ENCODE measurements at places on chromosomes 5 and 9. TPM values are rescaled to one million over a fixed set of nuclear protein-coding genes. Genes with fewer than 3 reads are reported as not detected.
A peak's percentile ranks its signal among the peaks of the same experiment; 100 is the strongest.

DNA sequence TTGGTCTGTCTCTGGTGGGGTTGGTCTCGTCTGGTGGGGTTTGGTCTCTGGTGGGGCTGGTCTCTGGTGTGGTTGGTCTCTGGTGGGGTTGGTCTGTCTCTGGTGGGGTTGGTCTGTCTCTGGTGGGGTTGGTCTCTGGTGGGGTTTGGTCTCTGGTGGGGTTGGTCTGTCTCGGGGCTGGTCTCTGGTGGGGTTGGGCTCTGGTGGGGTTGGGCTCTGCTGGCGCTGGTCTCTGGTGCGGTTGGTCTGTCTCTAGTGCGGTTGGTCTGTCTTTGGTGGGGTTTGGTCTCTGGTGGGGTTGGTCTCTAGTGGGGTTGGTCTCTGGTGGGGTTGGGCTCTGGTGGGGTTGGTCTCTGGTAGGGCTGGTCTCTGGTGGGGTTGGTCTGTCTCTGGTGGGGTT lies 16.3 kb upstream of the CD74 start:
- no peak overlapping the region for H3K27ac ChIP-seq
- no peaks in the 10 kb centered on the region for H3K36me3 ChIP-seq
- H3K4me1 ChIP-seq: no peaks in the 10 kb centered on the region
- no peak for DNase-seq

- H3K4me3 ChIP-seq: no peak overlapping the region
- no peaks in the 10 kb centered on the region for H3K27me3 ChIP-seq
- H3K27ac ChIP-seq: no peak overlapping the region
Observed at GRCh38 chr5:108588323-108588722, 159.4 kb upstream of the FER start.

GRCh38 chr5:28473531-28474107 lies 1435.2 kb upstream of the CDH9 start:
- H3K27ac ChIP-seq: no peak overlapping the region
- DNase-seq: peak; percentile 67
- H3K4me3 ChIP-seq: no peak overlapping the region
- no peaks in the 10 kb centered on the region for H3K27me3 ChIP-seq
- H3K4me1 ChIP-seq: no peaks in the 10 kb centered on the region

DNA sequence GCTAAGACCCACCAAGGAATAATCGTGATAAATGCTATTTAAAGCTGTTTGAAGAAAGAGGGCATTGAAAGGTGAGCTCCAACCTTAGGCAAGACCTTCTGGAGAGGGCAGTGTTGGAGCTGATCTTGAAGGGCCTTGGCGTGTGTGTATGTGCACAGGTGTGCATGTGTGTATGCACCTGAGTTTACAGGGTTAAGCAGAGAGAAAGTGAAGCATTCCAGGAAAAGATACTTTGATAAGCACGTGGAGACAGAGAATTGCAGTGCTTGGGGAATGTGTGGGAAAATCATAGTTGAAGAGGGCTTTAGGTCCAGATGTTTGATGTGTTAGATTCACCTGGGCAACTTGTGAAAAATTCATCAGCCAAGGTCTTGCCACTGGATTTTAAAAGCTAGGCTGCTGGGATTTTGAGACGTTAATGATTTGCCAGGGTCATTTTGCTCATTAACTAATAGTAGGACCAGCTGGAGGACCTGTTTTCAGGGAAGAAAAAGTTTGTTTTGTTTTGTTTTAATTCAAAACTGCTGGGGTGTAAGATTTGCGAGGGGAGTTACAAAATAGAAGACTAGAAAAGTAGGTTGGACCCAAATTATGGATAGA lies 78.3 kb upstream of the ANKRD55 start:
- 0 out of 2 replicates have a peak, but pooled peaks cover 3% of the 10 kb centered on the region for H3K36me3 ChIP-seq
- H3K4me3 ChIP-seq: no peak overlapping the region
- no peak for DNase-seq
- no peaks in the 10 kb centered on the region for H3K27me3 ChIP-seq

- H3K27me3 ChIP-seq: no peaks in the 10 kb centered on the region
- no peak overlapping the region for H3K4me3 ChIP-seq
- no peaks in the 10 kb centered on the region for H3K36me3 ChIP-seq
Observed at GRCh38 chr9:68898781-68899439, 115.0 kb downstream of the PRKACG start.

GRCh38 chr9:136052991-136053756 lies 41.9 kb downstream of the NACC2 start:
- no peaks in the 10 kb centered on the region for H3K27me3 ChIP-seq
- peaks cover 34% of the 10 kb centered on the region for H3K4me1 ChIP-seq
- H3K36me3 ChIP-seq: no peaks in the 10 kb centered on the region
- peak; percentile 45 for DNase-seq
- H3K27ac ChIP-seq: 0 out of 2 replicates have a peak overlapping the region, but pooled peaks have one; percentile 63

GRCh38 chr5:116675626-116675910 lies 100.9 kb upstream of the SEMA6A start:
- no peak overlapping the region for H3K27ac ChIP-seq
- no peak overlapping the region for H3K4me3 ChIP-seq
- H3K27me3 ChIP-seq: no peaks in the 10 kb centered on the region
- no peak for DNase-seq
- no peaks in the 10 kb centered on the region for H3K4me1 ChIP-seq
- H3K36me3 ChIP-seq: no peaks in the 10 kb centered on the region

DNA sequence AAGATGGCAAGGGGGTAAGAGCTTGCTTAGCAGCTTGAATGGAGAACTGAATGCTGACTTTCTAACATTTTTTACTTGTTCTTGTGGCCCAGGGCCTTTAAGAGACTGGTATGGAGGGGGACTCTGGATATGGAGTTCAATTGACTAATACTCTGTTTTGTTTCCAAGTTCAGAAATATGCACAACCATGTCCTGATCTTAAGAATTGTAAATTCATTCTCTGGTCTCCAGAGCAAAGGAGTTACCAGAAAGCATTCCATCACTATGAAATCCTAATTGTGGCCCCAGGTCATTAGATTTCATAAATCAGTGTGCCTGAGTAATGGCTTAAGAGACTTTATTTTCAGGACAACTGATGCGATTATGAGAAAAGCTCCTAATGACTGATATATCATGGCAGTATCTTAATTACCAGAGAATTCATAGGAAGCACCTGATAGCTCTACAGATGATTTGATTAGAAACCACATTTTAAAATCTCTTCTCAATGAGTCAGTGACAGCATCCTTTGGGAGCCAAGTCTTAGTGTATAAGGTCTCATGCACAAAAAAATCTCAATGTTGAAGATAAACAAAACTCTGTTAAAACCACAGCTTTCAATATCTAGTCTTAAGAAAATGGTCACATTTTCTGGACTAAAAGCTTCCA lies 613.6 kb upstream of the KLF4 start:
- no peak overlapping the region for H3K27ac ChIP-seq
- H3K4me1 ChIP-seq: 0 out of 2 replicates have a peak, but pooled peaks cover 1% of the 10 kb centered on the region
- no peaks in the 10 kb centered on the region for H3K36me3 ChIP-seq
- no peak overlapping the region for H3K4me3 ChIP-seq

DNA sequence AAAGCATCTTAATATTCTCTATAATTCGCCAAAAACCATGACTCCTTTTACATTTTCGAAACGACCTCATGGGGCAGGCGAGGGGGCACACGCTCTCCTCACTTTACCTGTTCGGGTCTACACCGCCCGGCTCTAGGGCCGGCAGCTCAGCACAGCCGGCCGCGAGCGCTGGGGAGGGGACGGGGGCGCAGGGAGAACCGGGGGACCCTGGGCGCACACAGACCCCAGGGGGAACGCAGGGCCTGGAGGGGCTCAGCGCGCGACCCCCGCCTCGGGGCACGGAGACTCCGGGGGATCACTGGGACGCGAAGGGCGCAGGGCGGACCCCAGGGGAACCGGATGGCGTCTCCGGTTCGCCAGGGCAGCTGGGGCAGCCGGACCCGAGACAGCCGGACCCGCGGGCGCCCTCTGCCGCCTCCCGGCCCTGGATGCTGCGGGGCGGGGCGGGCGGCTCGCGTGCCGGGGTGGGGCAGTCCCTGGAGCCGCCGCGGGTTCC lies at the start of gene AHRR:
Gene AHRR (plus strand): TSS at position 485 of the 496 bp plus-strand sequence. CDS start 22,189 bp downstream, outside the sequence.
- no peaks in the 10 kb centered on the region for H3K36me3 ChIP-seq
- H3K4me3 ChIP-seq: peak within 1 kb of the TSS; percentile 75
- DNase-seq: peak; percentile 80
- no peak within 1 kb of the TSS for H3K27ac ChIP-seq

DNA sequence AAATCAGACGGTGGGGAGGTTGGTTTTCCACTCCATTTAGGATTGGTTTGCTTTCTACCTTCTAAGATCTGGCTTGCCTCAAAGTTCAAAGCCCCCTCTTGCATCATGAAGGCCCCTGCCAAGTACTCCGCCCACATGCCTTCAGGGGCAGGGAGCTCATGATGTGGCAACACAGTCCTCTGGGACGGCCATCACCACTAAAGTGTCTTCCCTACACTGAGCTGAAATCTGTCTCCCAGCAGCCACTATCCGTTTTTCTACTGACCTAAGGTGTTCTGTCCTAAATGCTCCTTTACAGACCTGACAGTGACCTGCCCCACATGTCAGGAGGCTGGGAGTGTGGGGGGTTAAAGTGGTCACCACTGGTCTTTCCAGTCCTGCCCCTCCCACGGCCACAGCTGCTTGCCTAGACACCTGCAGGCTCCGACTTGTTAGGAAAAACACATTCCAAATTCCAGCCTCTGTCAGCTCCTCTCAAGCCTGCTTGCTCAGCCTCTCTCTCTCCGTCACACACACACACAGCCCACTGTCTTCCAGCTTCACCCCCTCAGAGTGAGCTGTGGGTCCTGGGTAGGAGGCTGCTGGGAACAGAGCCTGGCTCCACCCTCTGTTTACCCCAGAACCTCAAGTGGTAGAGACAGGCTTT lies 44.9 kb downstream of the SHB start:
- no peaks in the 10 kb centered on the region for H3K27me3 ChIP-seq
- peaks cover 70% of the 10 kb centered on the region for H3K4me1 ChIP-seq
- H3K36me3 ChIP-seq: no peaks in the 10 kb centered on the region
- peak; percentile 62 for DNase-seq

GRCh38 chr9:14903040-14903439 lies 7.2 kb downstream of the FREM1 start:
- H3K4me3 ChIP-seq: no peak overlapping the region
- H3K27me3 ChIP-seq: no peaks in the 10 kb centered on the region
- DNase-seq: no peak
- H3K27ac ChIP-seq: no peak overlapping the region

GRCh38 chr9:88814577-88814976 lies 176.7 kb upstream of the S1PR3 start:
- H3K4me3 ChIP-seq: no peak overlapping the region
- H3K27ac ChIP-seq: no peak overlapping the region
- peaks cover 19% of the 10 kb centered on the region for H3K4me1 ChIP-seq
- DNase-seq: no peak
- no peaks in the 10 kb centered on the region for H3K27me3 ChIP-seq

GRCh38 chr9:89891221-89891590 lies 286.4 kb downstream of the GADD45G start:
- H3K27me3 ChIP-seq: no peaks in the 10 kb centered on the region
- H3K36me3 ChIP-seq: no peaks in the 10 kb centered on the region
- no peaks in the 10 kb centered on the region for H3K4me1 ChIP-seq
- H3K27ac ChIP-seq: no peak overlapping the region
- DNase-seq: no peak

- peaks cover 7% of the 10 kb centered on the region for H3K4me1 ChIP-seq
- H3K36me3 ChIP-seq: no peaks in the 10 kb centered on the region
- no peak overlapping the region for H3K27ac ChIP-seq
- DNase-seq: no peak
- no peak overlapping the region for H3K4me3 ChIP-seq
Observed at GRCh38 chr5:93294199-93294598, 286.8 kb downstream of the NR2F1-AS1 start.

- H3K36me3 ChIP-seq: no peaks in the 10 kb centered on the region
- DNase-seq: no peak
Observed at GRCh38 chr5:104928906-104929520, 1366.4 kb upstream of the NUDT12 start.

DNA sequence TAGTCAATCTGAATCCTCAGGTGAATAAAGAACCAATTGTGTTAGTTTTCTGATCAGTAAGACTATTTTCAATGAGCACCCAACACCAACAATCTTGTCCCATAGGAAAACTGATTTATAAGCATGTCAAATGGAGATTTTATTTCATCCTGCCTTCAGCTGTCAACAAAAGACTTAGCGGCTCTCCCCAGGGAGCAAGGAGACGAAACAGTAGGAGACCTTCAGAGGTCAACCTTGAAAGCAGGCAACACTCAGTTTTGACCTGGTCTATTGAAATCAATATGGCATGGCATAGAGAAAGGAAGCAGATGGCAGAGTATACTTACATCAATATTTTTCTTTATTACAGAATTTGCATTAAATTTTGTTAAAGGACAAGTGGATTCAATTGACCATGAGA lies 34.1 kb downstream of the ZNF622 start:
- peaks cover 35% of the 10 kb centered on the region for H3K4me1 ChIP-seq
- peak; percentile 17 for DNase-seq
- H3K27me3 ChIP-seq: no peaks in the 10 kb centered on the region
- no peak overlapping the region for H3K4me3 ChIP-seq
- H3K27ac ChIP-seq: no peak overlapping the region

DNA sequence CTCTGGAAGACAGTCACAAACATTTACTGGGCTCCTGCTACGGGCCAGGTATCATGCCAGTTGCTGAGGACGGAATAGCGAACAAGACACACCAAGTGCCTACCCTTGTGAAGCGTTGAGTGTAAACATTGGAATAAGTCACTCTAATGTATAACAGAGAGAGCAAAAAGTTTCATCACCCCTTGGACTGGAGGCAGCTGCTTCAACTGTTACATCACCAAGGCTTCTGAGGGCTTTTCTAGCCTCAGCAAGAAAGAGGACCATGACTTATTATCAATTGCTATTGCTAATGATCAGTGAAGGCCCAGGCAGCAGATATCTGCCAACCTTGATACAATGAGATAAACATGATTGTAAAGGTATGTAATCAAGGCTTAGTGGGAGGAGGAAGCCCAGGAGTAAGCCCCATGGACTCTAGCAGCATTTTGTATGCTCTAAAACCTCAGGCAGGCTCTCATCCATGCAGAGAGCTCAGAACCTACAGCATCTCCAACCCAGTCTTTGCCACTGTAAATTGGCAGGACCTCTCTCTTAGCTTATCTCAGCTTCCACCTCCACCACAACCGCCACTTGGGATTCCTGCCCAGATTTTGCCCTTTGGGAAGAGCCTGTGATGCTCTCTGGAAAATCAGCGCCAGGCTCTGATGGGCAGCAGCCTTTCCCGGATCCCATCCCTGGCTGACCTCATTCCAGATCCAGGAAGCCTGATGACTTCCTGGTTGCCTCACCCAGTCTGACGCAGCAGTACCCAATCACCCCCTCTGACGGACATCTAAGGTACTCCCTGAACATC lies 54.5 kb downstream of the ADAM19 start:
- no peaks in the 10 kb centered on the region for H3K4me1 ChIP-seq
- H3K27me3 ChIP-seq: no peaks in the 10 kb centered on the region
- no peaks in the 10 kb centered on the region for H3K36me3 ChIP-seq
- no peak overlapping the region for H3K27ac ChIP-seq
- DNase-seq: peak; percentile 37
- no peak overlapping the region for H3K4me3 ChIP-seq

CAVIN4 gene
- total RNA-seq: 6.0 TPM

SLC23A1 gene
- total RNA-seq: not detected

ZCCHC7 gene
- 29.8 TPM for total RNA-seq

CDKN2A gene
- 4.0 TPM for total RNA-seq

GFRA3 gene
- total RNA-seq: 1.1 TPM

SPATA31D4 gene
- not detected for total RNA-seq

TRUB2 gene
- total RNA-seq: 12.0 TPM

PTGER4 gene
- total RNA-seq: 4.4 TPM

PCSK1 gene
- 2.7 TPM for total RNA-seq

IL11RA gene
- total RNA-seq: 4.9 TPM

PAPPA gene
- 0.38 TPM for total RNA-seq

ELAVL2 gene
- total RNA-seq: 42.4 TPM

ACOT12 gene
- total RNA-seq: not detected

Measured in GM23338 (cell line).